ENCODE measurements at places on chromosomes 6 and 20.

GRCh38 chr6:52360601-52361413 is 1.1 kb upstream of the PAQR8 start:
- DNase-seq, result no peak

DNA sequence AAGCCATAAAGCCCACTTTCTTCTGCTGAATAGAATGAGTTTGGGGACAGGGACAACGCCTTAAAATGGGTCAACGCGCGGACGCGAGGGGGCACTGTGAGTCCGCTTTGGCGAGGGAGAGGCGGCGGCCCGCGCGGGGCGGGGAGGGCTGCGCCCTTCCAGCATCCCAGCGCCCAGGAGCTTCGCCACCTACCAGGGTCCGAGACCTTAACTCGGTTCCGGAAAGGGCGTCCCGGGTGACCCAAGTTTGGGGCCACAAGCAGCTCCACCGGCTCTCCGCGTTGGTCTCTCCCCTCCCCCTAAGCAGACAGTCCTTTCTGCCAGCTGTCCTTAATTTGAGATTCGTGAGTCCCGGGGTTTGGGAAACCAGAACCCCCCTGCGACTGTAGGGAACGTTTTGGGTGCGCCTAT is 1.8 kb upstream of the SAMD5 start:
- no peak for DNase-seq

DNA sequence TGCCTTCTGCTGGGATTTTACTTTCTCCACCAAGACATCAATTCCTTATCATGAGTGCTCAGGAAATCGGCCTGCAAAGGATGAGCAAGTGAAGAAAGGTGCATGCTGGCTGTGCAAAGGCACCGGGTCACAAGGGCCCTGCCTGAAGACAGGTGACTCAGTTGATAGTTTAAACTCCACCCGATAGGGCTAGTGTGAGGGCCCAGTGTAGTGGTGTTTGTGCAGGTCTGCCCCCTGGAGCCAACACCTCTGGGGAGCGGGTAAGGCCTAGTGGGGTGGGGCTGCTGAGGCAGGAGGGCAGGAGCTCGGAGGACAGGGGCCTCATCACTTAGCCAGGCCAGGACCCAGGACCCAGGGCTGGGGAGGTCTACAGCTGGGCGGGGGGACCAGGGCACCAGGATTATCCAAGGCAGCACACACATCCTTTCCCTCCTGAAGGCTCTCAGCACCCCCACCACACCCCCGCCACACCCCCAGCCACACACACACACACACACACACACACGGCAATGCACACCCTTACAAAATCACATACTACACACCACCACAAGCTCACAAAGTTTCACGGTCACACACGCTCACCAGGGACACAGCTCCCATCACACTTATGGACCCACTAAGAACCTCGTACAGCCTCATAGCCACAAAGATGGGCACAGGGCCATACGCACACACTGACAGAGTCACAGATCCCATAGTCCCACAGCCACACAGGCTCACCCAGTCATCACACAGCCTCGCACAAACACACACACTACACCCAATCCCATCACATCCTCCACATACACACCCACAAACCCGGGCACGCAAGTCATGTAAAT is 75.4 kb downstream of the GRM4 start:
- DNase-seq, result no peak

- no peak for DNase-seq
Measured at GRCh38 chr20:37567331-37567665, 39.6 kb upstream of the BLCAP start.

- DNase-seq, result no peak
Measured at GRCh38 chr6:159693894-159694545, 979 bp upstream of the SOD2 start.

- DNase-seq, result no peak
Measured at GRCh38 chr6:166228425-166228824, 60.8 kb upstream of the TBXT start.

DNA sequence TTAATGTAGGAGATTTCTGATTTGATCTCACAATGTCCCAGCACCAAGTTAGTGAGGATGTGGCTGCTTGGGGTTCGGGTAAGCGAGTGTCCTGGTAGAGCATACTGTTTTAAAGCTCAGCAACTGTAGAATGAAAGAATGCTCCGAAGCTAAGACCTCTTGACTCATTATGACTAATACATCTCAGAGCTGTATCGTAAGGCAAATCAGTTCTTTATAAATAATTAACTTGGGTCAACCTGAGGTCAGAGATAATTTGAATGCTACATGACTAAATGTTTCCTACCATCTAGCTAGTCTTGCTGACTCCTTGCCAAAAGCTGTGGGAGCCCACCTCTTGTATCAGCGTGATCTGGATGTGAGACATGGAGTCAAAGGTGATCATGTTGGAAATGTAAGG is 128.8 kb upstream of the PDE7B start:
- DNase-seq, result no peak

DNA sequence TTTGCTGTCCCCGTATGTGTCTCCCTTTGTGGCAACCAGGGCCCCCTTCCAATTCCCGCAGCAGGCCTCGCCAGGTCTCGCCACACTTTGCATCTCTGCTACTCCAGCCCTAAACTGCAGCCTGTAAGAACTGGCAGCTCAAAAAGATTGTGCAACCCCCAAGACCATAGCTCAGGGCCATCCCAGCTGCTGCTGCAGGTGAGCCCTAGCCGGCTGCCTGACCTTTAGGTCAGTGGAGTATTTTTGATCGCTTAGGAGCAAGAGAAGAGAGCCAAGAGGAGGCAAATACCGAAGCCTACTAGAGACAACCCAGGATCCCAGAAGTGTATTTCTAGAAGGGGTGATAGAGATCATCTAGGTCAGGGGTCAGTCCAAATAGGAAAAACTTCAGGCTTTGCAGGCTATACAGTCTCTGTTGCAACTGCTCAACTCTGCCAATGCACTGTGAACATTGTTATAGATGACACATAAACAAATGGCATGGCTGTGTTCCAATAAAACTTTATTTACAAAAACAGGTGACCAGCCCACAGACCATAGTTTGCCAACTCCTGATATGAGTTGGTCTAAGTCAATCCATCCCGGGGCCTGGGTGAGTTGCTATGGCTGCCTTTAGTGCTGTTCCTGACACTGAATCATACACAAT is 138.4 kb downstream of the EYA2 start:
- no peak for DNase-seq

DNA sequence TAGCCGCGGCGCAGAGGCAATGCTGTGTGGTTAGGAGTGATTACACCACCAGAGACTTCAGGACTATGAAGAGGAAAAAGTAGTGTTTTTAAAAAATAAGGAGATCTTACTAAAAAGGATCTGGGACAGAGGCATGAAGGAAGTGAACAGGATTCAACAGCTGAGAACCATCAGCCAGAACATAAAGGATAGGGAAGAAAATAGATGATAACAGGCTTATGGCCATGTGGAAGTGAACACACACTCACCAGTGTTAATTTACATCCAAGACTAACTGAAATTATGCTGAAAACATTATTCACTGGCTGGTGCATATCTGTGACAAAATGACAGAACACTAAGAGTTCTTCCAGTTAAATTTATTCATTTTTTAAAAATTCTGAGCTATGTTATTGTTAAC is 47.5 kb upstream of the BCLAF1 start:
- DNase-seq, result peak; percentile 18

GRCh38 chr6:4394786-4395185 is 259.4 kb upstream of the ECI2 start:
- no peak for DNase-seq

DNA sequence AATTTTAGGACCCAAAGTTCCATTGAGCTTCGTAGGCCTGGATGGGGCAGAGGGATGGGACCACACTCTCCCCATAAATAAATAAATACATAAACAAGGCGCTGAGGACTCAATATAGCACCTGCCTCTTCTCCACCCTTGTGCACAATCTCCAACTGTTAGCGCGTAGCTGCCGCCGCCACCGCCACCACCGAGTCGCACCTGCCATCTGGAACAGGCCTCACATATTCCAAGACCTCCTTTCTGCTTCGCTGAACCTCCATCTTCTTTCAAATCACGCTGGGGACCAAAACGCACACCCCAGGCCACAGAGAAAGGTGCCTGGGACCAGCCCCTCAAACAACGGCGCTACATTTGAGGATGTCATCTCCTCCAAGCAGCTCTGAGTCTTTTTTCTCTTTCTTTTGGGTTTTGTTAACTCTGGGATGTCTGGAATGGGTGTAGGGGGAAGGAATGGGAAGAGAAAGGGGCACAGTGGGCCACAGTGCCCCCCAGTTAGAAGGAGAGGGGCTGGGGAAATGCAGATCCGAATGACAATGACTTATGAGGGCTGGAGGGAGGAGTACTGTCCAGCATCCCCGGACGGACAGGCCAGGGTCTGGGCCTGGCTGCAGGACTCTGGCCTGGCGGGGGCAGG is 49.7 kb downstream of the NOL4L start:
- DNase-seq, result no peak

DNA sequence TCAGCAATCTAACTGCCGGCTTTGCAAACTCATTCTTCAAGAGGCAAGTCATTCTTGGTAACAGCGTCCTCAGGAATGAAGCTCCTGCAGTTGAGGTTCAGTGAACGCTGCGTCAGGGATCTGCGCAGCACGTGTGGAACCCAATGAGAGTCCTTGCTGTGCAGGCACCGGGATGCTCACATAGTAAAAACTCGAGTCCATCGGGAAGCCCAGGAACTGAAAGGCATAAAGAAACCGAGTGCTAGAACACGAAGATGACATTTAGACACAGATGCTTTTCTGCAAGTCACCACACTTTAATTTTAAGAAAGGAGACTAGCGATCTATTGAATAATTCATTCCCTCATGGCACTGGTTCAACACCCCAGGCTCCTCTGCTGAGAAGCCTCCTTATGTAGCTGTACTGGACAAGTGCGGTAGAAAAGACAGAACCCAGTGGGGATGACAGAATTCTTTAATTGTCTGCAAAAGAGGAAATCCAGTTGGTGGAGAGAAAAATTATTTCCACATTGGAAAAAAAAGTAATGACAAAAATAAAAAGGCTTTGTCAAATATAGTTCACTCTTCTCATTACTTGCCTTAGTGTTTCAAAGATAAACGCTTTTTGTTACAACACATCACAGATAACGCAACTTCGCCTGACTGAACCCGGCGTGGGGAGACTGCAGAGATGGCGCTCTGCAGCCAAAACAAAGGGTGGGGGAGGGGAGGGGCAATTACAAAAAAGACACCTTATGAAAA is 1.9 kb upstream of the AFDN start:
- DNase-seq, result no peak

DNA sequence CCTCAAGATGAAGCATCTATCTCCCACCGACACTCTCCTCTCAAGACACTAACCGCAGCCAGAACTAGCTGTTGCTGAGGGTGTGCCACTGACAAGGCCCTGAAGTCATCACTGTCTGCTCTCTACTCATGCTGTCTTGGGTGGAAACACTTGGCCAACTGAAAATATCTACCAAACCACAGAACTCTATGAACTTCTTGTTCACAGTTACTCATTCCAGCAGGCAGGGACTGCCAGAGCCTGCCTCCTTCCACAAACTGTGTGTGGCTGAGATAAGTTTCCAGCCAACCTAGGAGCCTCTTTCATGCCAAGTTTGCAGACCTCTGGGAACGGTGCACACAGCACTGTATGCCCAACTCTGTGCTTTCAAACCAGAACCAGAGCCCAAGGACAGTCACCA is 45.5 kb upstream of the NXT1 start:
- no peak for DNase-seq

DNA sequence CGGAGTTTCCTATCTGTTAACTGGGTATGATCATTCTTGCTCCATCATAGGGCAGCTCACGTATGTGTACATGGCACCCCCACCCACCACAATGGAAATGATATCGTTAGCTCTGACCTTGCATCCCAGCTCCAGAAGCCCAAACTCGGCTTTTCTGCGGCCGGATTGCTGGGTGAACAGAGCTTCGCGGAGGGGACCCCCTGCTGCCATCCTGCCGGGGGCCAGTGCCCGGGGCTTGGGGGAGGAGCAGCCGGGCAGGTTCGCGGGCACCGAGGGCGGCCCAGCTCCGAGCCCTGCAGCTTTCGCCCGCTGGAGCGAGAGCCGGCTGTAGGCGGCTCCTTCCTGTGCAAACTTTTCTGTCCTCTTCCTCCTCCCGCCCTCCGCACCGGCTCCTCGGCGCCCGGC is 24.9 kb upstream of the FUCA2 start:
- no peak for DNase-seq

DNA sequence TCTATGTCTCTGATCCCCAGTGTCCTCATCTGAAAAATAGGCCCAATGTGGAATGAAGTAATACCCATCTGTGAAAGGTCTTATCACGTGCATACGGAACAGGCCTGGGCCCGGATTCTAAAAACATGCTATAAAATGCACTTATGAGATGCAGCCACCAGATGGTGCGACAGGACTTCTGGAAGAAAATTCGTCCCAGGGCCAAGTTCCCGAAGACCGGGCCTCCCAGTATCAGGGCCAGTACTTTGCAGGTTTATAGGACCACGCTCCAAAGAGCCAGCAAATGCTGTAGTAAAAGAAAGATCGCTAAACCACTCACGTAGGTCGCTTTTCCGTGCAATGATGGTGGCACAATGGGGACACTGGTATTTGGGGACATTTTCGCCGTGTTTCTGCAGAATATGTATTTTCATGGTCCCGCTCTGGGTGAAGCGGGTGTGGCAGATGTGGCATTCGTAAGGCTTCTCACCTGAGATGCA is 10.6 kb downstream of the CTCFL start:
- no peak for DNase-seq

DNA sequence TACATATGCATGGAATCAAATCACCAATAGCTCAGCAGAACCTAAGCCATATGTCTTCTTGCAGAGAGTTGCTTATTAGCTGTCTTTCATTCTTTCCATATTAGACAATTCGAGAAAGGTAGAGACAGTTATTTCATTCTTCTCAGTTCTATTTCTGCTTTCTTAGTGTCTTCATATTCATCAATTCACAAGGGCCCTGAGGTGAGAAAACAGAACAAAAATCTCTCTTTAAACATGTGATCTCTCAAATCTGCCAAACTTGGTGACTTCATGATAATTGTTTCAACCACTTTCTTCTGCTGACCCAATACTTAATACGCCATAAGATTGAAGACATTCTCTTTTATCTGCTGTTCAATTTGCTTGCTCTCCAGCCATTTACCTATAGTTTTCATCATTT is 229.7 kb upstream of the MARCKS start:
- DNase-seq, result no peak

- DNase-seq, result no peak
Measured at GRCh38 chr6:26064619-26065257, 22.5 kb upstream of the HFE start.

DNA sequence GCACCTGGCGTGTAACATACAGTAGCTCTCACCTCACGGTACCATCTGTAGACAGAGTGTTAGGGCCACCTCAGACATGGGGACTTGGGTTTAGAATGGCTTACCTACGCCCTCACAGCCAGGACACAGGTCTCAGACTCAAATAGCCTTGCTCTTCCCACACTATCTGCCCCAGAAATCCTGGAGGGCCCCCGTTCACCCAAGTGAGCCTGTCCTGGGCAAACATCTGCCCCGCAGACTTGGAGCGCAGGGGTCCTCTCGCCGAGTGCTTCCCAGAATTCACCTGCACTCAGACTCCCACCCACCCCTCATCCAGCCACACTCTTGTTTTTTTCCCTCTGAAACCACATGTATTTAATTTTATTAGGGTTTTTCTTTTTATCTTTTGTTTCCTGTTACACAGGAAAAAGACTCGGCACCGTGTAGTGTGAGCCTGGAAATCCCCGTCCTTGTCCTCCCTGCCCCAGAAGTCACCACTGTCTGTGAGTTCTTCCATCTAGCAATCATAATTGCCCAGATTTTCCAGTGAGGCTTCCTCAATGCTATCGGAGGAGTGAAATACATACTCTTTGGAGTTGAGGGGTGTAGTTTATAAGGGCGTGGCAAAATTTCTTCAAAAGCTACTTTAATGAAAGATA is 17.1 kb upstream of the MAP1LC3A start:
- DNase-seq, result no peak

- DNase-seq, result no peak
Measured at GRCh38 chr6:110784610-110784979, 30.7 kb downstream of the CDK19 start.

GRCh38 chr6:25473447-25473846 is 178.6 kb upstream of the SCGN start:
- DNase-seq, result no peak

Measured in renal cortex interstitium (tissue), 15 donors.